ENCODE measurements at places on chromosomes 16 and 17. TPM values are rescaled to one million over a fixed set of nuclear protein-coding genes. Genes with fewer than 3 reads are reported as not detected.

The EFCAB5 gene
- 0.59 TPM for total RNA-seq

The SPN gene
- 2.3 TPM for total RNA-seq

DNA sequence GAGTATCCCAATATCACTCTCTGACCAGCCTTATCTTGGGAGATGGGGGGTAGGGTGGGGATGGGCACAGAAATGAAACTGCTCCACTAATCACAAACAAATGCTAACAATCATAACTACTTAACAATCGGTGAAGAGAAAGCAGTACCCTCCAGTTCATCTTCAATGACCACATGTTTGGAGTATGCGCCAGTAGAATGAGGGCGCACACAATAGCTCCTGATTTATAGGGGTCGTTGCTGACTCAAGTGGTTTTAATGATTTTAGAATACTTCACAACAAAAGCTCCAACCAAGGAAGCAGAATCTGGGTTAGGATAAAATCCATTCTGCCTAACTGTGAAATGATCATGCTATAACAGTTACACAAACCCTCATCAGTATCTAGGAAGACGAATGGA lies 184.4 kb downstream of the AATF start:
- DNase-seq = no peak
- 0 out of 2 replicates have a peak overlapping the region, but pooled peaks have one; percentile 74 for H3K27ac ChIP-seq
- peaks cover 8% of the 10 kb centered on the region for H3K36me3 ChIP-seq
- no peaks in the 10 kb centered on the region for H3K27me3 ChIP-seq

- no peaks in the 10 kb centered on the region for H3K27me3 ChIP-seq
- H3K4me1 ChIP-seq = peaks cover 76% of the 10 kb centered on the region
- no peak overlapping the region for H3K4me3 ChIP-seq
- peak overlapping the region; percentile 60 for H3K27ac ChIP-seq
Measured at GRCh38 chr17:77423589-77424451, 283.1 kb downstream of the SEC14L1 start.

- no peak for DNase-seq
- H3K36me3 ChIP-seq = no peaks in the 10 kb centered on the region
- H3K4me1 ChIP-seq = peaks cover 30% of the 10 kb centered on the region
- H3K27ac ChIP-seq = peak overlapping the region; percentile 24
- H3K4me3 ChIP-seq = no peak overlapping the region
Measured at GRCh38 chr16:13441675-13442074, 478.3 kb upstream of the ERCC4 start.

DNA sequence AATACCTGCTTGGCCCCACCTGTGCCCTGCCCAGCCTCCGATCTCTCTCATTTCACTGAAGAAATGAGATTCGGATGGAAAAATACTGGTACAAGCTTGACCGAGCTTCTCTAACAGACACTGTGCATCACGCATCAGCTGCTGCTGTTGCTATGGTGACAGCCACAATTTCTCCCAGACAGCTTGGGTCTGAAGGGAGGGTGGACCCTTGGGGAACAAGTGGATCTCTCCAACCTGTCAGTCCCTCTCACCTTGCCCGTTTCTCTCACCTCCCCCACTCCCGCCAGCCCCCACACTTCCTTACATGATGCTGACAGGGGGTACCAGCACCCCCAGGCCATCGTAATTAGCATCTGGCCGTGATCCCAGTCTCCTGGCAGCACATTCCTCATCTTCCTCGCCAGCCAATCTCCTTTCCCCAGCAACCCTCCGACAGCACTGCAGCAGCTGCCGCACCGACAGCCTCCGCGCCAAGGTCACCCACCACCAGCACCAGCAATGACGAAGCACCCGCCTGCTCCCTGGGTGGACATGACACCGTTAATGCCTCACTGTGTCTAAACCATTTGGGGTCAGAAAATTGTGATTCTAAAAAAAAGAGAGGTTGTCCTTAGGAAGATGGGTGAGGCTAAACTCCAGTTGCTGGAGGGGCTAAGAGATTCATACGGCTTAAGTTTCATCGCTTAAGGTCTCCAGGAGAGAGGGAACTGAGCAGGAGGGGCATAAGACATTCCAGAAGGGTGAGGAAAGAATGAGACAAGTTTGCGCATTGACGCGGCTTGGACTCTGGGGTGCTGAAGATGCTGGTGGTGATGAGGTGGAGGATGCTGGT lies 58.6 kb upstream of the TNRC6A start:
- H3K27ac ChIP-seq = no peak overlapping the region
- peak overlapping the region; percentile 4 for H3K4me3 ChIP-seq
- peaks cover 16% of the 10 kb centered on the region for H3K4me1 ChIP-seq
- DNase-seq = peak; percentile 34
- H3K27me3 ChIP-seq = no peaks in the 10 kb centered on the region

GRCh38 chr16:28324235-28324886 lies 32.0 kb downstream of the SBK1 start:
- no peaks in the 10 kb centered on the region for H3K4me1 ChIP-seq
- H3K4me3 ChIP-seq = no peak overlapping the region
- no peak overlapping the region for H3K27ac ChIP-seq
- no peak for DNase-seq
- peaks cover 4% of the 10 kb centered on the region for H3K36me3 ChIP-seq

- H3K27me3 ChIP-seq = no peaks in the 10 kb centered on the region
- no peak for DNase-seq
- peaks cover 4% of the 10 kb centered on the region for H3K4me1 ChIP-seq
- H3K4me3 ChIP-seq = no peak overlapping the region
Measured at GRCh38 chr17:32602396-32602795, 115.6 kb downstream of the CDK5R1 start.

GRCh38 chr16:48491517-48491916 lies 106.3 kb upstream of the SIAH1 start:
- H3K27ac ChIP-seq = no peak overlapping the region
- DNase-seq = no peak
- H3K36me3 ChIP-seq = peaks cover 6% of the 10 kb centered on the region
- H3K4me3 ChIP-seq = no peak overlapping the region
- H3K4me1 ChIP-seq = no peaks in the 10 kb centered on the region

The MMP15 gene
- total RNA-seq = 55.5 TPM

- H3K4me3 ChIP-seq = no peak overlapping the region
- peaks cover 15% of the 10 kb centered on the region for H3K4me1 ChIP-seq
- no peak for DNase-seq
- H3K27ac ChIP-seq = no peak overlapping the region
Measured at GRCh38 chr17:50219939-50220465, 18.6 kb upstream of the COL1A1 start.

The ALDH3A1 gene
- total RNA-seq = 0.35 TPM

GRCh38 chr16:19884611-19885450 lies at the start of gene GPRC5B:
Gene GPRC5B (minus strand): TSS chr16:19884848. CDS start chr16:19872845, 12,003 bp downstream.
- H3K4me3 ChIP-seq = peak within 1 kb of the TSS; percentile 81
- DNase-seq = peak; percentile 50
- peaks cover 9% of the 10 kb centered on the region for H3K36me3 ChIP-seq
- H3K27me3 ChIP-seq = peaks cover 19% of the 10 kb centered on the region

DNA sequence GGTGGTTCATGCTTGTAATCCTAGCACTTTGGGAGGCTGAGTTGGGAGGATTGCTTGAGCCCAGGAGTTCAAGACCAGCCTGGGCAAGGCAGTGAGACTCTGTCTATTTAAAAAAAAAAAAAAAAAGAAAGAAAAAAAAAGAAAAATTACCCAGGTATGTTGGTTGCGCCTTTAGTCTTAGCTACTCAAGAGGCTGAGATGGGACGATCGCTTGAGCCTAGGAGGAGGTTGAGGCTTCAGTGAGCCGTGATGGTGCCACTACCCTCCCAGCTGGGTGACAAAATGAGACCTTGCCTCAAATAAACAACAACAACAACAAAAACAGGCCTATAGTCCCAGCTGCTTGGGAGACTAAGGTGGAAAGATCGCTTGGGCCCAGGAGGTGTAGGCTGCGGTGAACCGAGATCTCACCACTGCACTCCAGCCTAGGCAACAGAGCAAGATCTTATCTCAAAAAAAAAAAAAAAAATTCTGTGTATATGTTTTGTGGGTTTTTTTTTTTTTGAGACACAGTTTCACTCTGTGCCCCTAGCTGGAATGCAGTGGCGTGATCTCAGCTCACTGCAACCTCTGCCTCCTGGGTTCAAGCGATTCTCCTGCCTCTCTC lies 12.5 kb upstream of the ANKRD40CL start:
- no peak overlapping the region for H3K27ac ChIP-seq
- H3K36me3 ChIP-seq = no peaks in the 10 kb centered on the region
- H3K4me3 ChIP-seq = no peak overlapping the region
- H3K4me1 ChIP-seq = no peaks in the 10 kb centered on the region

DNA sequence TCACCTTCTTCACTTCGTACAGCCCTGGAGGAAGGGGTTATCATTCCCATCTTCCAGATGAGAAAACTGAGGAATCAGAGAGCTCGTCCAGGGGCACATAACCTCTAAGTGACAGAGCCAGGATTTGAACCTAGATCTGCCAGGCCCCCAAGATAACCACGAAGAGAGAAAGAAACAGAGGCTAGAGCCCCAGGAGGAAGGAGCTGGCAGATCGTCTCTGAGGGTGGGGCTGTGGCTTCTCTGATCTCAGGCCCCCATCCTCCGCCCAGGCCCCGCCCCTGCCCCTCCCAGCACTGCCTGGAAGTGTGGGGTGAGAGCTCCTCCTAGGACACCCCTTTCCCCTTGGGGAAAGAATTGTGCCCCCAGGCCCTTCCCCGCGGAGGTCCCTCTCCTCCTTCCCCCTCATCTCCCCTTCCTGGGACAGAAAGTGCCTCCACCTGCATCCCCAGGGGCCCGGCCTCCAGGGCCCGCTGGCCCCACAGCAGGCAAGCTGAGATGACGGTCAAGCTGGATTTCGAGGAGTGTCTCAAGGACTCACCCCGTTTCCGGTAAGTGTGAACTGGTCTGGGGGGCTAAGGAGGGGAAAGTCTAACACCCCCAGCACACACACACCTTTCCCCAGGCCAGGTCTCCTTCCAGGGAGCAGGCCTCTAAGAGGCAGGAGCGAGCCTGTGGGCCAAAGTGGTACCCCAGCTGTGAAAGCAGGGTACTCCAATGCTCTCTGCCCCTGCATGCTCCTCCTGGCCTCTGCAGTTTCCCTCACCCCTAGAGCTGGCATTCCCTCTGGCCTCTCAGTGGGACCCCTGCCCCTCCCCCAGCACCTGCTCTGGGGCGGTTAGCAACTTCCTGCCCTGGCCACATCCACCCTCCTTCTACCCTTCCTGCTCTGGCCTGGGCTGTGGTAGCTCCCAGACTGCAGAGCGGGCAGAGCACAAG lies at the start of gene ACAP1:
Gene ACAP1 (plus strand): TSS at position 290 of the 936 bp plus-strand sequence. CDS start 206 bp downstream, at position 496.
- H3K4me1 ChIP-seq = peaks cover 34% of the 10 kb centered on the region
- H3K27me3 ChIP-seq = no peaks in the 10 kb centered on the region
- peak within 1 kb of the TSS; percentile 63 for H3K4me3 ChIP-seq
- H3K27ac ChIP-seq = peak within 1 kb of the TSS; percentile 98
- DNase-seq = peak; percentile 78
- peaks cover 6% of the 10 kb centered on the region for H3K36me3 ChIP-seq

GRCh38 chr17:69762359-69762758 lies 312.7 kb upstream of the KCNJ16 start:
- H3K4me1 ChIP-seq = peaks cover 10% of the 10 kb centered on the region
- H3K27ac ChIP-seq = no peak overlapping the region
- no peak overlapping the region for H3K4me3 ChIP-seq

DNA sequence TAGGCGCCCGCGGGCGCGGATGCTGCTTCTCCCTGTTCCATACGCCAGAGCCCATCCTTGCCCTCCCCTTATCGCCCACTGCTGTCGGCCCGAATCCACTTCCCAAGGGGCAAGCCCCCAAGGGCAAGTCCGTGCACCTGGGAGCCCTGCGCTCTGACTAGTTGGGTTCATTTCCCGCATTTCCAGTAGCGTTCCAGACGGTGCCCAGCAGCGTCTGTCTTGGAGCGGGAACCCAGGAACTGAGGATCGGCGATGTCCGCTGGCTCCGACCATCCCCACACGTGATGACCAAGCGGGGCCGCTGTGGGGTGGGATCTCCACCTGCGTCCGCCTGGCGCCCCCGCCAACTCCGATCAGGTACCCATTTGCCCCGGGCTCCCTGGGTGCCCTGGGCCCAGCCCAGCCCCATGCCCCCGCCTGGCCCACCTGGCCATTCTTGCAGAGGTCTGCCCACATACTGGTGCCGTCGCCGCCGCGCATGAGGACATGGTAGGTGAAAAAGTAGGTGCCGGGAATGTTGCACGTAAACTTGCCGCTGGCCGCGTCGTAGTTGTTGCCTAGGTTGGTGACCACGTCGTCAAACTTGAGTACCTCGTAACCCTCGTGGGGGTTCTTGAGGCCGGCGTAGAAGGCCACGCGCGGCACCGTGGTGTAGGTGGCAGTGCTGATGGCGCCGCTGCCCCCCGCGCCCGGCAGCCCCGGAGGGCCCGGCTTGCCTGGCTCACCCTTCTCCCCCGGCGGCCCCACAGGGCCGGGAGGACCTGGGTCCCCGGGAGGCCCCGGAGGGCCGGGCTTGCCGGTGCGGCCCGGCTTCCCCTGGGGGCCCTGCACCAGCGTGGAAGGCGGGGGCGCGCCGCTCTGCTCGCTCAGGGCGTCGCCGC lies 837 bp downstream of the C1QL1 start:
- no peak overlapping the region for H3K27ac ChIP-seq
- no peaks in the 10 kb centered on the region for H3K36me3 ChIP-seq
- peak; percentile 35 for DNase-seq
- H3K4me3 ChIP-seq = peak overlapping the region; percentile 69
- peaks cover 77% of the 10 kb centered on the region for H3K27me3 ChIP-seq
- H3K4me1 ChIP-seq = peaks cover 29% of the 10 kb centered on the region

The C16orf89 gene
- total RNA-seq = 1.4 TPM

DNA sequence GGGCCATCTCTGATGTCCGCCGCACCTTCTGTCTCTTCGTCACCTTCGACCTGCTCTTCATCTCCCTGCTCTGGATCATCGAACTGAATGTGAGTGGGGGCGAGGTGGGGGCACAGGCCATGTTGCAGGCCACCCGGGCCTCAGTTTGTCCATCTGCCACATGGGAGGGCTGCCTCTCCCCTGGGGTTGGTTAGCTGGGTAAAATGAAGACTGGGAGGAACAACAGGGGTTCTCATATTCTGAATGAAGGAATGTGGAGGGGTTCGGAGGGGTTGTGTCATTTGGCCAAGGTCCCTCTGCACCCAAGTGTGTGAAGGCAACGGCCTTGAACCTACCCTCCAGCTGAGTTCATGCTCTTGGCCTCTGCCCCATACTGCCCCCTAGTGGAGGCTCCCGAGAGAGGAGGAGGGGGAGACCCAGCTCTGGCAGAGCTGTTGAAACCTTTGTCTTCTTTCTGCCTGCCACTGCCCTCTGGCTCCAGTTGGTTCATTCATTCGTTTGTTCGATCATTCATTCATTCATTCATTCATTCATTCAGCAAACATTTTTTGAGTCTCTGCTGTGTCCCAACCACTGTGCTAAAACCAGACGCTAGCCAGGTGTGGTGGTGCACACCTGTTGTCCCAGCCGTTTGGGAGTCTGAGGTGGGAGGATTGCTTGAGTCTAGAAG lies 11.4 kb upstream of the TCAP start:
- H3K4me3 ChIP-seq = no peak overlapping the region
- no peaks in the 10 kb centered on the region for H3K27me3 ChIP-seq
- H3K36me3 ChIP-seq = peaks cover 5% of the 10 kb centered on the region
